Activated T-helper 1 cell treated with anti-CD3 and anti-CD28 coated beads, Interleukin-12 subunit alpha, Interleukin-12 subunit beta, Interleukin-2, Interleukin-4 antibody, amounts not matched to agents 30 ng/mL and 10 ng/mL and 1 ng/mL, durations not matched to agents 14 hours and 24 hours and 36 hours (primary cell): ENCODE measurements at places on chromosomes 7 and 10. TPM values are rescaled to one million over a fixed set of nuclear protein-coding genes. Genes with fewer than 3 reads are reported as not detected.

Gene GALNT17
- not detected in 2 replicates for total RNA-seq

Gene VIPR2
- 0.70 and 1.3 TPM in 2 replicates for total RNA-seq

Gene HOXA13
- total RNA-seq, result not detected in 2 replicates

DNA sequence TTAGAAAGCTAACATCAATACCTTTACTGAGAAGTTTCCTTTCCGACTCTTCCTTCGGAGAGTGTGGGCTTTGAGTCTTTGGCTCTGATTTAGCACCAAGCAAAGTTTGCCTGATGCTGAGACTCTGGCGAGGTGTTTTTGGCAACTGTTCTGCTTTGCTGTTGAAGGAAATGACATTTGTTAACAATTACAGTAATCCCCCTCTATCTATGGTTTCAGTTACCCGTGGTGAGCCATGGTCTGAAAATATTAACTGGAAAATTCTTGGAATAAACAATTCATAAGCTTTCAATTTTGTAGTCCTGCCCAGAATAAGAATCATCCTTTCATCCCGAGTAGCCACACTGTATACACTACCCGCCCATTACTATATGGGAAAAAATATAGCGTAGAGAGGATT, 126.3 kb downstream of the ARHGAP21 start:
- H3K27ac ChIP-seq, result no peak overlapping the region
- DNase-seq, result no peak
- no peak overlapping the region for H3K4me3 ChIP-seq
- H3K4me1 ChIP-seq, result peaks cover 19% of the 10 kb centered on the region
- no peaks in the 10 kb centered on the region for H3K27me3 ChIP-seq

- H3K27me3 ChIP-seq, result no peaks in the 10 kb centered on the region
- no peak for DNase-seq
- no peak overlapping the region for H3K4me3 ChIP-seq
- no peak overlapping the region for H3K27ac ChIP-seq
Measured at GRCh38 chr10:49737474-49738201, 24.5 kb downstream of the OGDHL start.

GRCh38 chr7:66281678-66282590, 76.8 kb downstream of the TPST1 start:
- no peaks in the 10 kb centered on the region for H3K36me3 ChIP-seq
- no peak overlapping the region for H3K4me3 ChIP-seq
- no peak overlapping the region for H3K27ac ChIP-seq
- H3K27me3 ChIP-seq, result no peaks in the 10 kb centered on the region
- DNase-seq, result no peak
- H3K4me1 ChIP-seq, result no peaks in the 10 kb centered on the region

- H3K4me3 ChIP-seq, result no peak overlapping the region
- no peak overlapping the region for H3K27ac ChIP-seq
- H3K27me3 ChIP-seq, result no peaks in the 10 kb centered on the region
- H3K4me1 ChIP-seq, result no peaks in the 10 kb centered on the region
- H3K36me3 ChIP-seq, result no peaks in the 10 kb centered on the region
Measured at GRCh38 chr7:108016841-108017775, 14.1 kb upstream of the LAMB1 start.
